ENCODE measurements at places on chromosomes 2 and 18.

- no peak for DNase-seq
Observed at GRCh38 chr2:152657043-152657442, 60.2 kb downstream of the PRPF40A start.

GRCh38 chr2:146721486-146721885 lies 1123.3 kb upstream of the ACVR2A start:
- no peak for DNase-seq

GRCh38 chr2:69764286-69765095 lies 22.6 kb downstream of the ANXA4 start:
- no peak for DNase-seq

DNA sequence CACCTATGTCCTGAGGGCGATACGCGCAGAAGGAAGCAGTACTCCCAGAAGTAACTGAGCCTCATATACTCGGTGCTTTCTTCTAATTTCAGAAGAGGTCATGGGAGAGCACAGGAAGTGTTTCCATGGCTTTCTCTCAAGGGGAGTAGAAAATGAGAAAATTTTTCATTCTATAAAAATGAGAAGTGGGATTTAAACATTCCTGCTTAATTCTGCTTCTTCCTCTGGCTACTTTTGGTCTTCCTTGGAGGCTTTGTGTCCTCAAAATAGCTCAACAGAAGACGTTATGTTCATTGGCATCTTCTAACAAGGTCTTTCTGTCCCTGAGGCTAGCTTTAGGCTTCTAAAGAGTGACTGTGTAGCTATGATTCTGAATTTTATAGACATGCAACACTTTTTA lies 497.0 kb downstream of the TDRD15 start:
- DNase-seq, result no peak
